Left cardiac atrium (tissue), 4 donors: ENCODE measurements at places on chromosomes 4 and X.

- no peak for DNase-seq
Measured at GRCh38 chrX:124931958-124932357, 387.7 kb upstream of the TEX13C start.

DNA sequence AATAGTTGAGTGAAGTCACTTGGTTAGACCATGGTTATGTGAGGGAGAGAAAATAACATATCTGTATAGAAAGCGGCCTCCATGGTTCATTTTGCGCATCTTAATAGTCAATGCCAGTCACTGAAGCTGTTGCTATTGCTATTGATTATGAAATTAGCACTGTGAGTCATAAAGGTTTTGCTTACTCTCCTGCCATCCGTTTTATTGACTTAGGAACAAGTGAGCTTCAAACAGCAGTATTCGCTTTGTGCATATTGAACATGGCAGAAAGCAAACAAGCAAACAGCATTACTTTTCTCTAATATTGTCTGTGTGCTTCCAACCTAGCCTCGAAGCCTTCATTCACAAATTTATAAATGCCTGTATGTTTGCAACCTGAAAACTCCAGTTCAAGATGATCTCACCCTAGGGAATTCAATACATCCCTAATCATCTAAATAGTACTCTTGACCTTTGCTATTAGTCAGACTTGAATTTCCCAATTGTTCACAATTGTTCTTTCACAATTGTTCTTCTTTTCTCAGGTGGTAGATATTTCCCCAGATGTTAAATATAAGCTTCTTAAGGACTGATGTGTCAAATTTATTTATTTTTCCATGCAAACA, 55.9 kb upstream of the GABRA2 start:
- no peak for DNase-seq

DNA sequence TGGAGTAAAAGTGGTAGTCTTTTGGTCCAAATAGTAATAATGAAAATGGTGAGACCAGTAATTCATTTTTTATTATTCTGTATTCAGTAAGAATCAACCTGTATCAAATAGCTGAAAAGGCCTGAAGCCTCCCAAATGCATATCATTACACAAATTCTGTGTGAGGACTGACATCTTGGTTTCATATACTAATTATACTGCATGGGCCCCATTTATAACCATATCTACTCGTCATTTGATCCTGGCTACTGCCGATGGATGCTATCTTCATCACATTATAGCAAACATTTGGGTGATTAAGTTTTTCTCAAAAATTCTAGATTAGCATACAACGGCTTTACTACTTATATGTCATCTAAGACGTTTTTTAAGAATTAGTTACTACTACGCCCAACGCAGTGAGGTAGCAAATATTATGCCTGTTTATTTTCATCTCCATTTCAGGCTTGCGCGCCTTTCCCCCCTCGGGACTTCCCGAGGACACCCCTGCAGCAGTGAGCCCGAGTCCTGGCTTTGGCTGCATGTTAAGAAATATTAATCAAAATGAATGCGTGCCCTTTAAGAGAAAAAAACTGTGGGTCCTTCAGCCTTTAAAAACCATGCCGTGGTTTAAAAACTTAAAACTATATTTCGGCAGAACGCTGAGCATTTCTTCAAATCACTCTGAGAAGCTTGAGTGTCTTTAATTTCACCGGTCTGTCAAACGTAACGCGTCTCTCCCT, 814 bp upstream of the MMAA start:
- DNase-seq: peak; percentile 23

DNA sequence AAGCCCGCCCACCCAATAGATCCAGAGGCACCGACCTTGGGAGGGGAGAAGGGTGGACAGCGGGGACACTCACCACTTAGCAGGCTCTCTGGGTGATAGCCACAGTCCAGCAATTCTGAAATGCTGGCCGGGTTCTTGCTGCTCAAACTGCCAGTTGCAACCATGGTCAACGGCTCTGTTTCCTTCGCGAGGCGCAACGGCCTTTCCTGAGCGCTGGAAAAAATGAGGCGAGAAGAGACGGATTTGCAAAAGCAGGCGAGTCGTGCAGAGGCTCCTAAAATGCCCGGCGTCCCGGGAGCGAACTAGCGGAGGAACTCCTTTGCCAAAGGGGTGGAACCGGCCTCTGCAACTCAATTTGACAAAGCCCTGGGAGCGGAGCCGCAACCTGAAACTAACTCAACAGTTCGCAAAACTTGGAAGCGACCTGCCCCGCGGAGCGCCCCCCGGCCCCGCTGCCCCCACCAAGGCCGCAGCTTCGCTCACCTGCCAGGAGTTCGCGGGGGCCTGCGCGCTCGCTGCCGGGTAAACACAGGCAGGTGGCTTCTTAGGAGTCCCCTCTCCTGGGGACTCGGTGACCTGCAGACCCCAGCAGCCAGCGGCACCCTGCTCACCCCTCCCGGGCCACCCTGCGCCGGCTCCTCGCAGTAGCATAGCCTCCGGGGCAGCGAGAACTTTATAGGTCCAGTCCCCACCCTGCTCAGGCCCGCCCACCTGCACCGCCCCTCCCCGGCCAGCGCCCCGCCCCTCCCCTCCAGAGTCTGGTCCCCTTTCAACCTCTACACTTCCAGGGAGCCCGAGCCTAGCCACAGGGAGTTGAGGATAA, at the start of gene DDIT4L:
DDIT4L (minus strand) TSS at position 649 of the 823 bp plus-strand sequence; CDS start at position 164, 485 bp downstream.
- peak; percentile 56 for DNase-seq

- DNase-seq: no peak
Measured at GRCh38 chr4:106264331-106264728, 51.7 kb downstream of the TBCK start.

GRCh38 chr4:150423503-150423902, 158.4 kb upstream of the MAB21L2 start:
- DNase-seq: no peak

- no peak for DNase-seq
Measured at GRCh38 chr4:16713696-16714095, 184.7 kb downstream of the LDB2 start.

DNA sequence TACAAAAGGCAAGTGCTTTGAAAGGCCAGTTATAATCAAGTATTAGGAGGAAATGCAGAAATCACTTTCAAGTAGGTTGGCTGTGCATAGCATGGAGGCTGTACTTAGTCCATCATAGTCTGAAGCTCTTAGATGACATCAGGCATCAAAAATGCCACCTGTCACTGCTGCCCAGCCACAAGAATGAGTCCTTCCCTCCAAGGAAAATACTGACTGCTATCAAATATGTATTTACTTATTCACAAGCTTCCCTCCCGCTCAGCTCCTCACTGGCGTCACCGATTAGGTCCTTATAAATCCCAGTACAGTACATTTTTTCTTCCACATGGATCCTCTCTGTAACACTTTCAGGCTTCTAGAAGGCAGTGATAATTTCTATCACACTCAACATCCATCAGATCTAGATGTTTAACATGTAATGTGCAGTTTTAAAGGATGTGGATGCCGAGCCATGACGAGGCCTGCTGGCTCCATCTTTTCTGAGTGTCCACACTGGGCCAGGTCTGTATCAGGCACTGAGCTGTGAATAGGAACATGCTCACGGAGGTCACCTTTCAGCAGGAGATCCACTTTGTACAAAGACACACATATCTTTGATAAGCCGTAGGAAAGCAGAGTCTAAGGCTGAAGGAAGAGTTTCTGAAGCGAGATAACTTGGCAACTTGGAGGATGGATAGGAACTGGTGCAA, 121.9 kb downstream of the PALLD start:
- no peak for DNase-seq
